Hematopoietic multipotent progenitor cell treated with erythropoietin and hydrocortisone succinate and interleukin-3 and kit ligand, for 6 days (in vitro differentiated cells): ENCODE measurements at places on chromosomes 7 and 10.

- DNase-seq = peak; percentile 50
Measured at GRCh38 chr7:158495786-158496185, 91.8 kb downstream of the PTPRN2 start.

GRCh38 chr7:71349682-71350481 lies 217.9 kb downstream of the GALNT17 start:
- no peak for DNase-seq

GRCh38 chr7:16889851-16890415 lies 8.2 kb upstream of the AGR3 start:
- no peak for DNase-seq

DNA sequence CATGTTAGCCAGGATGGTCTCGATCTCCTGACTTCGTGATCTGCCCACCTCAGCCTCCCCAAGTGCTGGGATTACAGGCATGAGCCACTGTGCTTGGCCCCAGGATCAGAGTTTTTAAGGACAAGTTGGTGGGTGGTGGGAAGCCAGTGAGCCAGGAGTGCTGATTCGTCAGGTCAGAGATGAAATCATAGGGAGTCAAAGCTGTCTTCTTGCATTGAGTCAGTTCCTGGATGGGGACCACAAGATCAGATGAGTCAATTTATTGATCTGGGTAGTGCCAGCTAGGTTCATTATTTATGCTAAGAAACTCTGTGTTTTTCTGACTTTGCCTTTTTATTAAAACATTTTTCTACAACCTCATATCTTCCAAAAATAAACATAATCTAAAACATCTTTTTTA lies 423.8 kb downstream of the ARL4A start:
- no peak for DNase-seq

DNA sequence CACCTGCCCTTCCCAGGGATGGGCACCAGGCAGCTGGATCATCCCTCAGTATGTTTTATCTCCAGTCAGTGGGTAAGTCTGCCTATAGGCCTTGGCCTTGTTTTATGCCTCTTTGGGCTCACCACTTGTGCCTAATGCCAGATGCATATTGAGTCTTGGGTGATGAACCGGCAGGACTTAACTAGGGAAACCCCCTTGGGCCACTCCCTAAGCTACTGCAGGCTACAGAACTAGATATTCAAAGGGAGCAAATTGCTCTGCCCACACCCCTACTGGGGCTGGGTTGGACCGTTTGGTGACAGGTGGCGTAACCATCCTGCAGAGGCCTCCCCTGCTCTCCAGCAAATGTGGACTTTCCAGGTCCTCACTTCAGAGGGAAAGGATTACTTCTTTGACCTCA lies 115.7 kb upstream of the GDF10 start:
- no peak for DNase-seq

GRCh38 chr7:147805996-147806576 lies 784.5 kb upstream of the C7orf33 start:
- no peak for DNase-seq

GRCh38 chr10:80713398-80713928 lies 175.8 kb downstream of the SH2D4B start:
- no peak for DNase-seq

- DNase-seq = no peak
Measured at GRCh38 chr10:77862595-77862994, 64.0 kb downstream of the DLG5 start.

DNA sequence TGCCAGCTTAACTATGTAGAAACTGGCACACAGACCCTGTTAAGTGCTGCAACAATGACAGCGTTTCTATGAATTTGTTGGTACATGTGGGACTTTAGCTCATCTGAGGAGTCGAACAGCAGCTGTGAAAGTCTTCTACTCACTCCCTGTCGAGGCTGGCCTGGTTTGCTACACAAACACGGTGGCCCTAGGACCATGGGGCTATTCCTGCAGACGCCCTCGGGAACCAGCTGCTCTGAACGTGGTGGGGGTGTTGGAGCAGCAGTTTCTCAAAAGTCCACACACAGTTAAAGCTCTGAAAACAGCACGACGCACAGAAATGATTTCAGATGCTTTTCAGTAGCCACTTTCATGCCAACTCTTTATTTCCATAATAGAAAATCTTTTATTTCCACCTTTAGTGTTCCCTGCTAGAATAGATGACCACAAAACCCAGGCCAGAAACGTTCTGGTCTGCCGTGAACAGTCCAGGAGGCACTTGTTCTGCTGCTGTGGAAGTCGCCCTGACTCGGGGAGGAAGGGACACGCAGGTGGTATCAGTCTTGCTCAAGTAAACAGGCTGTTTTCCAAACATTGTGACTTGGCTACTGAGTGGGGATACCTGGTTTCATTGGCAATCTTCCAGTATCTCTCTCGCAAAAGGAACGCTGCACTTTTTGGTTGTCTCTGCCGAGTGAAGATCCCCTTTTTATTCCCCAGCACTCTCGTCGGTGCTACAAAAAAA lies 21.5 kb downstream of the GUSB start:
- no peak for DNase-seq

- DNase-seq = no peak
Measured at GRCh38 chr10:20256969-20257368, 440.7 kb downstream of the PLXDC2 start.

- DNase-seq = peak; percentile 12
Measured at GRCh38 chr7:22317632-22318031, 39.3 kb downstream of the RAPGEF5 start.

DNA sequence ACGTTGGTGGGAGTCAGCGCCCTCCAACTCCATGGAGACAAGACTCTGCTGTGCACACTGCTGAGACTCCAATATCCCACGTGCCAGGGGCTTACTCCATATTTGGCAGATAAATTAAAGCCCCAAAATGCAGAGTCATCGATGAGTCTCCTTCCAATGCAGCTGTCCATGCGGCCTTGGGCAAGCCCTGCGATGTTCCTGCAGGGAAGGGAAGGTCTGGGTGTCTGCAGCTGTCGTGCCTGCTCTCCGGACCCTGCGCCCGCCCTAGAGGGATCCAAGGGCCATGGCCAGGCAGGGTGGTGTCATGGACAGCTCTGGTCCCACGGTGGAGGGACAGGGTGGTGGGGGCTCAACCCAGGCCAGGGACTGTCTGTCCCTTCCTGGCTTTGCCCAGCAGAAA lies 185.2 kb downstream of the PTPRN2 start:
- DNase-seq = no peak

- DNase-seq = no peak
Measured at GRCh38 chr10:47038881-47039561, 127.8 kb downstream of the PTPN20 start.

- DNase-seq = no peak
Measured at GRCh38 chr7:149720372-149721083, 52.9 kb downstream of the ZNF467 start.

GRCh38 chr7:99562114-99562784 lies 3.8 kb downstream of the ZNF655 start:
- DNase-seq = no peak

DNA sequence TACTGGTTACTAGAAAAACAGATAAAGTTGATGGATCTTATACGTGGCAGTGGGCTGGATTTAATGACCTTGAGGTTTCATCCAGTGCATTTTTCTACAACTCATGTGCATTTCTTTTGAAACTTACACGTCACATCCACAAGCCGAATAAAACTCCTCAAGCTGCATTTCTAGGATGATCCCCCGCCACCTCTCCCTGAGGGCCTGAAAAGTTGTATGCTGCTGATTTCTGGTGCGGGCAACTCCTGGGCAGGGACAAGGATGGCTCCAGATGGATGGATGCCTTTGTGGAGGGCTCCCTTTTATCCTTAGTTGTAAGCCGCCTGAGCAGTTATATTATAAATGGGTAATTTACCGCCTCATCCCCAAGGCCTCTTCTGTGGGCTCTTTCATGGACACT lies 1091.1 kb downstream of the LRMDA start:
- DNase-seq = no peak

DNA sequence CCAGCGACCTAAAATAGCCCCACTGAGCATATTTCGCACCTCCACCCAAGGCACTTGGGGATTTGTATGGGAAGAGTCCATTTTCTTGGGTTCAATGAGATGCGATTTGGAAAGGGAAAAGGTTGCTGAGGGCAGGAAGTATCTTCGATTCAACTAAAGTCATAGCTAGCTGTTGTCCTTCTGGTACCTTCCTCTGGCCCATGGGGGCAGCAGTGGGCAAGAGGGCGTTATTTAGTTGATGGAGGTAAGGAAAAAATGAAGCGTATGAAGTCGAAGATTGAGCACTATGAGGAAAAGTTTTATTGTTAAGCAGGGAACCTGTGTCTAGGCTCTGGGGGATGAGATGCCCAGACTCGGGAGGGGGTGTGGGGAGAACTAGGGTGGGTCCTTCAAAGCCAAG lies 135.4 kb downstream of the EVX1 start:
- no peak for DNase-seq

- DNase-seq = no peak
Measured at GRCh38 chr7:1325246-1325645, 92.6 kb downstream of the UNCX start.

- DNase-seq = no peak
Measured at GRCh38 chr10:120971671-120972070, 120.5 kb downstream of the WDR11 start.

- no peak for DNase-seq
Measured at GRCh38 chr10:102403115-102403514, 7.6 kb downstream of the NFKB2 start.

- no peak for DNase-seq
Measured at GRCh38 chr7:27242555-27243339, at the start of gene EVX1. EVX1 (plus strand) TSS chr7:27242802; CDS start chr7:27243031, 229 bp downstream.

GRCh38 chr10:110379831-110380230 lies 75.1 kb upstream of the SMNDC1 start:
- no peak for DNase-seq

DNA sequence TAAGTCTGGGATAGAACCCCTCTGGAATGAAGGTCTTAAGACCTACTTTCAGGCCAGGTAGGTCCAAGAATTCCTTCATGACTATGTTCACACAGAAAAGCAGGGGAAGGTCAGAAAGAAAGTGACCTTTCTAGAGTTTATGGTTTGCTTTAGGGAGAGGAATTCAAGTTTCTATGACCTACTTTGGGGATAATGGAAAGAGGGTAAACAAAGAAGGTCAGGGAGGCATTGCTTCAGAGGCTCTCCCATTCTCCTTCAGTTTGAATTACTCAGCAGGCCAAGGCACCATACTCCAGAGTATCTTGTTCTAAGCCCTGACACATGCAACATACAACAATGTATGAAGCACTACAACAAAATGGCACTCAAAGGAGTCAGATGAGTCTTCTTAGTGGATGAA lies 11.5 kb upstream of the MACC1 start:
- no peak for DNase-seq

DNA sequence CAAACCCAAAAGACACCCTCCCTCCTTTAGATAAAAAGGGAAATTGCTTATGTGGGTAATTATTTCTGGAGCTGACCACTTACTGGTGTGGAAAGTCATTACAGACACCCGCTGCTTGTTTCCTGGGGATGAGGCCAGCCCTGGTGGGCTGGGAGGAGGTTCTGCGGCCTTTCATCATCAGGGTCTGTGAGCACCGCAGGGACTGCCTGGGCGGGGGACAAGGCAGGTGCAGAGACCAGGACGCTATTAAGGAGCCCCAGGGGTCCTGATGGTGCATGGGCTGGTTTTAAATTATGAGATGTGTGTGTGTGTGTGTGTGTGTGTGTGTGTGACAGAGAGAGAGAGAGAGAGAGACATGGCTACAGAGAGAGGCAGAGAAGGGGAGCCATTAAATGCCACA lies 171.2 kb downstream of the DNAJB6 start:
- DNase-seq = no peak

GRCh38 chr7:47297120-47297519 lies 284.8 kb downstream of the TNS3 start:
- DNase-seq = no peak

- DNase-seq = peak; percentile 21
Measured at GRCh38 chr10:3692387-3692999, 92.5 kb downstream of the KLF6 start.

GRCh38 chr10:99732033-99732842 lies at the start of the genes COX15 and CUTC:
COX15 (minus strand) TSS chr10:99732127; CDS start chr10:99732049, 78 bp downstream.
CUTC (plus strand) TSS chr10:99732234; CDS start chr10:99732349, 115 bp downstream.
- peak; percentile 98 for DNase-seq

- DNase-seq = no peak
Measured at GRCh38 chr10:24415455-24416125, 206.7 kb downstream of the KIAA1217 start.

DNA sequence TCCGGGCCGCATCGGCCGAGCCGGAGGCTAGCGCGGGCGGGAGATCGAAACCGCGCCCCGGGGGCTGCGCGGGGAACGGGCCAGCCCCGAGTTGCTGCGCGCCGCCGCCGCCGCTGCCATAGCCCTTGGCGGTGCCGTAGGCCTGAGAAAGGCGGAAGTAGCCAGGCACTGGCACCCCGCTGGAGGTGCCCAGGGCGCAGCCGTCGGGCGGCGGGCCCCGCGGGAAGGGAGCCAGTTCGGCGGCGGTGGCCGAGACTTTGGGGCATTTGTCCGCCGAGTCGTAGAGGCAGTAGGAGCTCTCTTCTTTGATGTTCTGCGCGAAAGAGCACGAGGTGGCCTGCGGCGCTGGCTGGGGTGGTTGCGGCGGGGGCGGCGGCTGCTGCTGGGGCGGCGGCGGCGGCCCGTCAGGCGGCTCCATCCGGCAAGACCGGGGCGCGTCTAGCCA lies 587 bp downstream of the HOXA10 start:
- DNase-seq = peak; percentile 69

DNA sequence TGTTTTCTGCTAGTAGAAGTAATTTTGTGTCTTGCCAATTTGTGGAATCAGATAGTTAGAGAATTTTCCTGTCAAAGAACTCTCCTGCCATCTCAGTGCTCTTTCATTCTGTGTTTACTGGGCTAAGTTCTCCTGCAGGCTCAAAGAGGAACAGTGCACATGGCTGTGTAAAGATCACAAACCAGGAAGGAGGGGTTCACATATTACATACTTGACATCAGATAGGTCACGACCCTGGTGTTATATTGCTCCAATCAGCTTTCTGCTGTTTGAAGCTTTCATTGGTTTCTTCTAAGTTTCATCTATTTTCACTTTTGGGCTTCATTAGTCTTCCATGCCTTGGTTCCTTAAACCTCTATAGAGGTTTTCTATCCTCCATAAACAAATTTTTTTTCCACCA lies 13.5 kb upstream of the ELMO1 start:
- DNase-seq = no peak

DNA sequence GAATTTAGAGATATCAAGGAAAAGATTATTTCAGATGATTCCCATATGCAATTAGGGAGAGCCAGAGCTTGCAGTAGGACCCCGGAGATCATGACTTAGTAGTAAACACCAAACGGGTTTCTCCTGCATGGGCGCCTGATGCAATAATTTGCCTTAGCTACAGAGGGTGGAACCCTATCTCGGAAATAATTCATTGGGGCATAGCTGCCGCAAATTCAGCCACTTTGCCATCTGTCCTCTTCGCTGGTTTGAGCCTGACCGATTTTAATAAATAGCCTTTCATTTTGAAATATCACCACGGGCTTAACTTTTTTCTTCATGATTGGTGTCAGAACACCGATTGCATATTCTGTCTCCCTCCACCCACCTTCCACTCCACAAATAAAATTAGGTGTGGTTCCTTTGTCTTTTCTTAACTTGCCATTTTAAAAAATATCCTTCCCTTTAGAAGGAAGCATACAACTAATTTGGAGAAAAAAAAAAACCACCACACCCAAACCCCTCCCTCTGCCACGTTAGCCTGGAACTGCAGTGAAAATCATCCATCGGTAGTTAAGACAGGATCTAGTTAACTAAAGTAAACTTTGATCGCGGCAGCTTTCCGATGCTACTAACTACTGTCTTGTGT lies 1.4 kb downstream of the GARS1 start:
- DNase-seq = peak; percentile 56

- no peak for DNase-seq
Measured at GRCh38 chr10:133032231-133032630, 55.5 kb upstream of the ADGRA1 start.

GRCh38 chr10:130895161-130895560 lies 416.4 kb downstream of the TCERG1L start:
- DNase-seq = no peak
